ENCODE measurements at places on chromosomes 16 and 17.
A peak's percentile ranks its signal among the peaks of the same experiment; 100 is the strongest.

- no peak for DNase-seq
These were observed 1.0 kb downstream of the MGRN1 start for GRCh38 chr16:4625560-4626159.

DNA sequence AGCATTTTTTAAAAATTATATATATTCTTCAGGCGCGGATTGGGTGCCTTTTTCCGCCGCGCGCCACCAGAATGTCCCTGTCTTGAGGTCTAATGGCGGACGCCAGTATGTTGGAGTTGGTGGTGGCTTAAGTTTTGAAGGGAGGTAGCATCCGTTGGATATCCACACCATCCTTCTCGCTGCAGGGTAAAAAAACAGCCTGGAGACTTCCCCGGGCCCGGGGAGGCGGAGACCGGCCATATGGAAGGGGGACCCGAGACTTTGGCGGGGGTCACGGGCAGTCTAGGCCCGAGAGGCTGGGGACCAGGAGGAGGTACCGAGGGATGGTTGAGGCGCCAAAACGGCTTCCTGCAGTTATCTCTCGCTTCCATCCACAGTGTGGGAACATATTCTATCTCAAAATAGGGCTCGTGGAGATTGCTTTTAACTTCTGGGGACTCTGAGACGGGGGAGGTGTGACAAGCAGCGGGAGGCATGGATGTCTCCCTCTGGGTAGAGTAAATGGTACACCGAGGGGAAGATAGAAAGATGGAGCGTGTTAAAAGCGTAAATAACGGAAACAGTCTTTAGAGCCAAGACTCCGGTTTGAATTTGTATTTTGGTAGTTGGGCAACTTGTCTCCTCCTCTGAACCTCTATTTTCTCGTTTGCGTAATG is at the start of gene SF3B3:
SF3B3 (plus strand) TSS at position 74 of the 656 bp plus-strand sequence. CDS start 2,841 bp downstream, outside the sequence.
- DNase-seq = peak; percentile 81

- no peak for DNase-seq
These were observed 23.5 kb downstream of the SRCAP start for GRCh38 chr16:30722443-30722842.

DNA sequence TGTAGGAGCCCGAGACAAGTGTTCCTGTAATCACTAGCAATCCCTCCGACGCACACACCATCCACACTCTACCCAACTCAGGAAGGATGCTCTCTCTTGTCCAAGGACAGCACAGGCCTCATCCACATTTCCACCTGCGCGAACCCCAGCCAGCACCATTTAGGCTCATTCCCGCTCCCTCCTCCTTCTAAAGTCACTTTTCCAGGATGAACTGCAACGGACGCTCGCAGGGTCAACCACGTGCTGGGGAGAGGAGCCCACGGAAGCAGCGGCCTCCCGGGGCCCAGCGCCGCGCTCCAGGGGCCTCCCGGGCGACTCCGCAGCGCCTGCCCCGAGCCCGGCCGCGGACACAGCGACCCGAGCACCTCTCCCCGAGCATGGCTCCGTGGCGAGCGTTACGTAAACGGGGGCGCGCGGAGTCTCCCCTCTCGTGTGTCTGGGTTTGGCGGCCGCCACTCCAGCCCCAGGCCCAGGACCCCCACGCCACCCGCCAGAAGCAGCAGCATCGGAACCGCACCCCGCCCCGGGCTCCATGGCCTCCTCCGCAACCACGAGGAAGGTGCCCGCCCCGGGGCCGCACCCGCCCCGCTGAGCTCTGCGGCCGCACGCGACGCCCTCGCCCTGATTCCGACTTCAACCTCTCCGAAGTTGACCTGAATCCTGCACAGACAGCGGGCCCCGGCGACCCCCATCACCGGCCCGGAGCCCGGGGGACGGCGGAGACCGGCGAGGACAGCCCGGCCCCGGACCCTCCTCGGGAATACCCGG is 668 bp downstream of the USP36 start:
- no peak for DNase-seq

GRCh38 chr17:54760836-54761235 is 139.8 kb upstream of the TOM1L1 start:
- DNase-seq = no peak

DNA sequence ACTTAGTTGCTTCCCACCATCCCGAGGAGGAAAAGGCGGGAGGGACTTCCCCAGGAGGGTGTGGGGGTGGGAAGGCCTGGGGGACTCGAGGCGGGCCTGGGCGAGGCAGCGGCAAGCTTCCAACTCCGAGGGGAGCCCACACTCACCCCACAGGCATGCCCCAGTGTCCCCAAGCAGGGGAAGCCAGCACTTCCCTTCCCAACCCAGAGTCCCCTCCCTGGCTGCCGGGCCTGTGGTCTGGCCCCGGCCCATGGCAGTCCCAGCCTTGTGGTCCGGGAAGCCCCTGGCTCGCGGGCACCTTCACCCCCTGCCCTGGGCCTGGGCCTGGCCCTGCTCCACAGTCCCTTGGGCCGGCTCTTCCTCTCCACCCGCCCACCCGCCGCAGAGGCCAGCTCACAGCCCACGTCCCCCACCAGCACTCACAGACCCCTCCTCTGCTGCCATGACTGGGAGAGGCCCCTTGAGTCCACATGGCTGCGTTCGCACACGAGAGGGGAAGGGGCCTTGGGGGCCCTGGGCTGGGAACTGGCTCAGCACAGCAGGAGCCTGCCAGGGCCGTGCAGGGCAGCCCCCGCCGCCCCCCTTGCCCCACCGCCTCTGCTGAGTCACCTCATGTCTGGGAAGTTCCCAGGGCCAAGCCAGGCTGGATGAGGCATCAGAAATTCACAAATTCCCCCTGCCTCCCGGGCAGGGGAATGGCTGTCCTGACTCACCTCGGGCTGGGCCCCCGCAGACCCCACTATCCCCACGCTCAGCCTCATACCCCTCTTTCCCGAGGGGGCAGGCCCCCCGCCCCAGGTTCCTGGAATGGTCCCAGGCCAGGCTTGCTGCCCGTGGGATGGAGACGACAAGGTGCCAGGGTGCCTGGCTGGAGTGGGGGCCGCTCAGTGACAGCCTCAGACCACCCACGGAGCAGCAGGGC is 27.8 kb downstream of the BAHCC1 start:
- no peak for DNase-seq
